ENCODE measurements at places on chromosomes 5 and 9.
A peak's percentile ranks its signal among the peaks of the same experiment; 100 is the strongest.

GRCh38 chr9:20479419-20480155 is 142.7 kb downstream of the MLLT3 start:
- H3K4me1 ChIP-seq, result peaks cover 33% of the 10 kb centered on the region
- H3K27me3 ChIP-seq, result no peaks in the 10 kb centered on the region
- no peaks in the 10 kb centered on the region for H3K36me3 ChIP-seq
- no peak for DNase-seq
- H3K4me3 ChIP-seq, result no peak overlapping the region
- no peak overlapping the region for H3K27ac ChIP-seq

DNA sequence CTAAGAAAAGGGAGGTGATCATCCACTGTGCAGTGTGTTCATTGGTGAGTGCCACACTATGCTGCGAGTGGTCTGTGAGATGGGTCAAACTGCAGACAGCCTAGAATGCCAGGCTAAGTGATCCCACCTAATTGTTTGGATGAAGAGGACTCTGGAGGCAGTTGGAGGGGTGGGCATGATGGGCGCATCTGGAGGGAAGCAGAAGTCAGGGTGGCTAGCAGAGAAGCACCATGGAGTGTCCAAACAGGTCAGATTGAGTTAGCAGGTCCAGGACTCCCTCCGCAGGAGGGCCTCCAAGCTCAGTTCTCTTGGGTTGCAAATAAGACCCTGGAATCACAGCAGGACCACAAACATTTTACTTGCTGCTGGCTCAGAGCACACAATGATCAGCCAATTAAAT is 19.9 kb upstream of the ANGPTL2 start:
- no peak overlapping the region for H3K27ac ChIP-seq
- H3K4me1 ChIP-seq, result peaks cover 15% of the 10 kb centered on the region
- H3K27me3 ChIP-seq, result no peaks in the 10 kb centered on the region
- H3K4me3 ChIP-seq, result no peak overlapping the region
- peak; percentile 86 for DNase-seq

DNA sequence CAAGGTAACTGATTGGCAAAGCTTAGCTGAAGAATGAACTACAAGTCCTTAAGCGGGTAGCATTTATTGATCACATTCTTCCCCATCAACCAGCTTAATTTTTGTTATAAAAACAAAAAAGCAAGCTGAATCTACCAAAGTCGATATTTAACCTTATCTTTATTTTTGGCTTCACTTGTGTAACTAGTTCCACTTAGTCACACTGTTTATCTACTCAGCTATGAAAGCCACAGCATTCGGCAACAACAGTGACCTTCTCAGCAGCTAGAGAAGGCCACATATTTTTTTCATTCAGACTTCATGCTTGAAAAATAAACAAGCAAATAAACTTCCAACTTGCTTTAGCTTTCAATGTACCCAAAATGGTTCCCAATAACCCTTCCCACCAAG is 69.4 kb downstream of the KLHL3 start:
- H3K4me3 ChIP-seq, result no peak overlapping the region
- no peak for DNase-seq
- H3K4me1 ChIP-seq, result peaks cover 15% of the 10 kb centered on the region
- no peak overlapping the region for H3K27ac ChIP-seq
- no peaks in the 10 kb centered on the region for H3K36me3 ChIP-seq
- H3K27me3 ChIP-seq, result no peaks in the 10 kb centered on the region

DNA sequence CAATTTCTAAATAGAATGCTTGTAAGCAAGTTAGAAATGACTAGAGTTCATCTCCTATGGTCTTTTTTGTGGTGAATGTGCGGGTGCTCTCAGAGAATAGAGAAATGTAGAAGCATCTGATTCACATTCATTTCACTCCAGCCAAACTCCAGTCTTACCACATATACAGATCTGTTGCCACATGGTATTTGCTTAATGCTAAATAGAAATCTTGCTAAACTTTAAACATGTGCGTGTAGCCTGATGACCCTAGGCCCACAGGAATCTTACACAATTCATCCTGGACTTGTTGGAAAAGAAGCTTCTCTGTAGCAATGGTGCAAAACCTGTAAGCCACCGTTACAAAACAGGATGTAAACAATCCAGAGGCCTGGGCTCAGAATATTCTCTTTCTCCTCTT is 135.2 kb downstream of the PCSK1 start:
- no peak for DNase-seq
- H3K27ac ChIP-seq, result peak overlapping the region; percentile 57
- no peak overlapping the region for H3K4me3 ChIP-seq
- no peaks in the 10 kb centered on the region for H3K27me3 ChIP-seq
- no peaks in the 10 kb centered on the region for H3K36me3 ChIP-seq

DNA sequence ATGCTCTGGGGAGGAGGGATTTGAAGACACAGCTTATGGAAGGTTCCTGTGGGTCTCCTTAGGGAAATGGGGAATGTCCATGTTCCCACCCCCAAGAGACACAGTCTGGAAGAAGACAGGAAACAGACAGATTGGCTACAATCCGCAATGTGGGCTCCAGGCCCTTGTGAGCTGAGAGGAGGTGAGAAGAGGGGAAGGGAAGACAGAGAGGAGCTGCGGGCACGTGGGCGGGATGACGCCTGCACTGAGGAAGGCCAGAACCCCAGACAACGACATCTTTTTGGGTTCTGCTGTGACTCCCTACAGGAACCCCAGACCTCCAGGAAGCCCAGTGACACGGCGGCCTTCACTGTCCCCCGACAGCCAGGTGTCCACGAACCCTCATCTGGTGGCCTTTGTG is 29.9 kb upstream of the NKD2 start:
- no peaks in the 10 kb centered on the region for H3K36me3 ChIP-seq
- DNase-seq, result no peak
- no peaks in the 10 kb centered on the region for H3K27me3 ChIP-seq
- H3K4me1 ChIP-seq, result peaks cover 6% of the 10 kb centered on the region
- H3K4me3 ChIP-seq, result no peak overlapping the region

- H3K27me3 ChIP-seq, result no peaks in the 10 kb centered on the region
- no peak overlapping the region for H3K4me3 ChIP-seq
- H3K36me3 ChIP-seq, result no peaks in the 10 kb centered on the region
- no peak overlapping the region for H3K27ac ChIP-seq
- no peaks in the 10 kb centered on the region for H3K4me1 ChIP-seq
These were observed 356.2 kb downstream of the NPR3 start for GRCh38 chr5:33067291-33067690.

DNA sequence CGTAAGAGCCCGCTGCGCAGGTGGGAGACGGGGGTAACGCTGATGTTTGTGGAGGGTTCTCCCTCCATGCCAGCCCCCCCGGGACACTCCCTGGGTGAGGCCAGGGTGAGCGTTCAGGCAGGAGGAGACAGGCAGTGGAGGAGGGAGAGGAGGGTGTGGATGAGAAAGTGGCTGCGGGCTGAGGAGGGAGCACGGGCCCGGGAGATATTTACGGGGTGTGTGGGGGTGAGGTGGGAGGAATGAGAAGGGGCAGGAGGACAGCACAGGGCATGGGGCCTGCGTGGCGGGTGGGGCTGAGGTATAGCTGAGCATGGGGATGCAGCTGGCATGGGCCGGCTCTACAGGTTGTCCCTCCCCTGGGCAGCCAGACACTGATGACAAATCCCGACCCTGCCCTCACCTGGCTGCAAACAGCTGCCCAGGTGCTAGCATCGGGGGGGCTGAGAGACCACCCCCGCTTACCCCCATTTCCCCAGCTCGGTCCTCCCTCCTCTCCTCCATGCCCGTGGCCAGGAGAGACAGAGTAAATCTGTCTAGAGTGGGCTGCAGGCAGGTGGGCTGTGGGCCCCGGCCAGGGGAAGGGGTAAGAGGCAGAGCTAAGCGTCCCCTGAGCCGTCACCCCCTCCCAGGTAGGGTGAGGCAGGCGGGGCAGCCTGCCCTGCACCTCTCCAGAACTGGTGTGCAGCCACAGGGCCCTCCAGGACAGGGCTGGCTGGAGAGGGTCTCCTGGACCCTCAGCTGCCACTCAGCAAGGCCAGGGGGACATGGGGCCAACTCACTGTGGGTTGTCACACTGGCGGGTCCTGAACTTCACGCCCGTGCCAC is 79.2 kb downstream of the ZNF354C start:
- H3K4me1 ChIP-seq, result no peaks in the 10 kb centered on the region
- no peak for DNase-seq
- no peak overlapping the region for H3K4me3 ChIP-seq
- H3K27ac ChIP-seq, result no peak overlapping the region
- H3K36me3 ChIP-seq, result no peaks in the 10 kb centered on the region
- H3K27me3 ChIP-seq, result no peaks in the 10 kb centered on the region

GRCh38 chr5:101425339-101425859 is 522.3 kb upstream of the ST8SIA4 start:
- H3K27ac ChIP-seq, result no peak overlapping the region
- no peaks in the 10 kb centered on the region for H3K27me3 ChIP-seq
- no peak overlapping the region for H3K4me3 ChIP-seq
- no peaks in the 10 kb centered on the region for H3K36me3 ChIP-seq
- no peak for DNase-seq
- H3K4me1 ChIP-seq, result peaks cover 17% of the 10 kb centered on the region

DNA sequence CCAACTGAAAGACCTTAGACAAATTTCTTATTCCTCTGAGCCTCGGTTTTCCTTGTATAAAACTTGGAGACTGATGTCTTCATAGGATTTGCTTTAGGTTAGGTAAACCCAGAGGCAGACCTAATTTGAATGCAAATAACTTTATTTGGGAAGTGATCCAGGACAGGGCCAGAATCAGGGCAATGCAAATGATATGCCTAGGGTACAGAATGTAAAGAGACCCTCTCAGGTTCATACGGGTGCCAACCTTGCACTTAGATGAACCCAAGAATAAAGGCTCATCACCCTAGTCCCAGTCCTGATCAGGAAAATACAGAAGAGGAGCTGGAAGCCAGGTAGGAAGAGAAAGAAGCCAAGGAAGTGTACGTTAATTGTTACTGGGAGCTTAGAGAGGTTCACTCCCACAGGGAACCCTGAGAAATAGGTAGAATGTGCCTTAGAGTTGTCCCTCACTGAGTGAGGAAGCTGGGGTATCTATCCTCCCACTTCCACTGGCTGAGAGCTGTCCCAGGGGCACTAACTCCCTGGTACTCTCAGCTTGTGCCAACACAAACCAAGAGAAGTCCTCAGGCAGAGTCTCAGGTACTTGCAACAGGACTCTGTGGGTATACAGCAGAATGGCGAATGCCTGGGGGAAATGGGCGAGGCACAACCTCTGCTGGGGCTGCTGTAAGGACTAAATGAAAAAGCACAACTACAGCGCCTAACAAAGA is 3.1 kb upstream of the HK3 start:
- no peaks in the 10 kb centered on the region for H3K27me3 ChIP-seq
- DNase-seq, result peak; percentile 72
- peaks cover 49% of the 10 kb centered on the region for H3K36me3 ChIP-seq
- H3K27ac ChIP-seq, result no peak overlapping the region

DNA sequence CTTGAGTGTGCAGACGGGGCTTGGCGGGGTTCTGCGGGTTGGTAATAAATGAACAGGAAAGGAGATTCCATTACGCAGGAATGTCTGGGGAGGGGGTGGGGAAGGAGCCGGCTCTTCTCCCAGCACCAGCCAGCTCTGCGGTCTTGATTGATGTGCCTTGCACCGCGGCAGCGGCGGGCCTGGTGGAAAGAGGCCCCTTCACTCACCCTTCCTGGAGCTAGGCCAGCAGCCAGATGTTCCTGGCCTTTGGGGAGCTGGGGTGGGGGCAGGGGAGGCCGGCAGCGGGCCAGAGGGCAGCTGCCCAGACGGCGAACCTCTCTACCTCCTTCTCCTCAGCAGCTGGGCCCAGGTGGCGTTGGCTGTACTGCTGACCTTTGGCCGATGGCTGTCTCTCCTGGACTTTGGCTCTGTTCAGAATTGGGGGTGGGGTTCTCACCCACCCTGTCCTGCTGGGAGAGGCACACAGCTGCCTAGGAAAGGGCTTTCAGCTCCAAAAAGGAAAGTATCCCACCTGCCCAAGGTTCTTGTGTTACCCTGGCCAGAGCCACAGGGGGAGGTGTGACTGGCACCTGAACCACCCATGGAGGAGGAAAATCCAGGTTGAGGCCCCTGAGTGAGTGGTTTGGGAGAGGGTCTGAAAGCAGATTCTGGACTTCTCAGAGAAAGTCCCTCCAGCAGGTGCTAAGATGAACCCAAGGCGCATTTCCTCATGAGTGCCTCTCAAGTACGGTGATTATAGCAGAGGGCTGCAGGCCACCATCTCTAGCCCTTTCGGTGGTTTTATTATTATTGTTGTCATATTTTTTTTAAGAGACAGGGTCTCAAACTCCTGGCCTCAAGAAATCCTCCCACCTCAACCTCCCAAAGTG is 58.0 kb upstream of the SYNPO start:
- no peak overlapping the region for H3K27ac ChIP-seq
- H3K36me3 ChIP-seq, result no peaks in the 10 kb centered on the region
- peaks cover 6% of the 10 kb centered on the region for H3K4me1 ChIP-seq
- DNase-seq, result no peak

GRCh38 chr5:36392818-36393217 is 91.1 kb upstream of the RANBP3L start:
- H3K27me3 ChIP-seq, result no peaks in the 10 kb centered on the region
- no peak for DNase-seq
- no peaks in the 10 kb centered on the region for H3K36me3 ChIP-seq
- H3K4me3 ChIP-seq, result no peak overlapping the region

- H3K27ac ChIP-seq, result peak overlapping the region; percentile 68
- no peak for DNase-seq
- H3K36me3 ChIP-seq, result no peaks in the 10 kb centered on the region
- no peaks in the 10 kb centered on the region for H3K27me3 ChIP-seq
These were observed 77.8 kb downstream of the MUSK start for GRCh38 chr9:110746211-110746930.

DNA sequence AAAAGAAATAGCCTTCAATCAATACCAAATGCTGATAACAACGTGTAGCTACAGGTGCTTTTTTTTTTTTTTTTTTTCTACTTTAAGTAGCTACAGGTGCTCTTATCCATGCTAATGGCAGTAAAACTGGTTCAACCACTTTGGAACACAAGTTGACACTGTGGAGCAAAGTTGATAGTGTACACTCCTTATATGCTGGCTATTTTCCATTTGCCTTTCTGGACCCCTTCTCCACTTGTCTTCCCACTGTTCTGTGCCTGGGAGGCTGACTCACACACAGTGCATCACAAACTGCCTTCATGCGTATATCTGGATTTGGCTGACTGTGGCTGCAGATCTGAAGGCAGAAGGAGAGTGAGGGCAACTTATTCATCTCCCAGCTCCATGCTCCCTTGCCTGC is 247.9 kb downstream of the MSX2 start:
- DNase-seq, result no peak
- H3K4me1 ChIP-seq, result no peaks in the 10 kb centered on the region
- H3K4me3 ChIP-seq, result no peak overlapping the region
- no peaks in the 10 kb centered on the region for H3K36me3 ChIP-seq

DNA sequence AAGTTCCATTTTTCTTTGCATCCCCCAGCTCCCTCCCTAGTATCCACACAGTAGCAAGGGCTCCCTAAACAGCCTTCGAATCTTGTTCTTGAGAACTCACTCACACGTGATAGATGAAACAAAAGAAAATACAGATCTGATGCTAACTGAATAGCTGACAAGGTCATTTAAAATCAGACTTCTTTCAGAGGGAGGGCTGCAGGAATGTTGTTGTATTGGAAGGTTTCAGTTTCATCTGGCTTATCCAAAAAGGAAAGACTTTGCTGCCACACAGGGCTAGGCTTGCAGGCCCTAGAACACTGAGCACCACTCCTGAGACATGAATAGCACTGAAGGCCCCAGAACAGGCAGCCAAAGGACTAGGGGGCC is 3.2 kb downstream of the CD180 start:
- H3K27me3 ChIP-seq, result no peaks in the 10 kb centered on the region
- H3K27ac ChIP-seq, result peak overlapping the region; percentile 44
- no peak overlapping the region for H3K4me3 ChIP-seq
- no peaks in the 10 kb centered on the region for H3K4me1 ChIP-seq
- DNase-seq, result no peak
- no peaks in the 10 kb centered on the region for H3K36me3 ChIP-seq

- H3K36me3 ChIP-seq, result no peaks in the 10 kb centered on the region
- H3K4me3 ChIP-seq, result no peak overlapping the region
- no peaks in the 10 kb centered on the region for H3K27me3 ChIP-seq
- H3K27ac ChIP-seq, result no peak overlapping the region
- no peak for DNase-seq
- no peaks in the 10 kb centered on the region for H3K4me1 ChIP-seq
These were observed 10.6 kb downstream of the IFNA1 start for GRCh38 chr9:21450733-21451394.

Data from esophagus muscularis mucosa (tissue), 4 donors.